ENCODE measurements at places on chromosomes 12 and 14.
A peak's percentile ranks its signal among the peaks of the same experiment; 100 is the strongest.

DNA sequence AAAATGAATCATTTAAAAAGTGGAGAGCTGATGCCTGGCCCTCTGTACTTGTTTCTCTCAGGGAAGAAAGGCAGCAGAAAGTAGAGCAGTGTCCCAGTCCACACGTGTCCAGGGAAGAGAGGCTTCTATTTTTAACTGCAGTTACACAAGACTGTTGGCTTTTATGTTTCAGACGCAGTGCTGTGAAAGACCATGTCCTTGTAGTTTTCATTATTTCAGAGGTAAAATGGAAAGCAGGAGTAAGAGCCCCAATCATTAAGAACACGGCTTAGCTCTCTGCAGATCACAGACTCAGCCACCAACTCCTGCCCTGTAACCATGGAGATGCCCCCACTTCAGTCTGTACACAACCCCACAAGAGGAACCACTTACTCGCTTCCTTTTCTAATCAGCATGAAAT, 336.3 kb downstream of the DAD1 start:
- no peak for DNase-seq

DNA sequence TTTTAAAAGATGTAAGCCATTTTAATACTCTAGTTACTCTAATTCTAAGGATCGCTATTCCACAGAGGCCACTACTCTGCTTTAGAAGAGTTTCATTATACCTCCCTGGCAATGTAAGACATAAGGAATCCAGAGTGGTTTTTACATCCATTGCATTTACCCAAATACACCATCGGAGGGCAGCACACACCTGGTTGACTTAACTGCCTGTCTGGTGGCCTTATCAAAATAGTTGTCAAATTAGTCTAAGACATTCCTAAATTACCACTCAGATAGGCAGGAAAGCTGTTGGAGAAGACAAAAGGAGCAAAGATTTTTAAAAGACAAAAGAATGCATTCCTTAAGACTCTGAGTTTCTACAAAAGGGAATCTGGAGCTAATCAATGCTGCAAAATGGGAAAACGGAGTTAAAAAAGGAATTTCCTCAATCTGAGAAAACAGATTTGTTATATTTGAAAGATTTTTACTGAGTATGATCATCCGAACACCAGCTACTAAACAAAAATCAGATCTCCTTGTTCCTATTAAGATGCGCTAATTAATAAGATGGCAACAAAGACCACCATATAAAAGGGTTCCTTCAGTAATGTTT, 33.8 kb upstream of the FGD4 start:
- DNase-seq = peak; percentile 2

- DNase-seq = no peak
Observed at GRCh38 chr12:51202718-51203117, 15.1 kb downstream of the POU6F1 start.

DNA sequence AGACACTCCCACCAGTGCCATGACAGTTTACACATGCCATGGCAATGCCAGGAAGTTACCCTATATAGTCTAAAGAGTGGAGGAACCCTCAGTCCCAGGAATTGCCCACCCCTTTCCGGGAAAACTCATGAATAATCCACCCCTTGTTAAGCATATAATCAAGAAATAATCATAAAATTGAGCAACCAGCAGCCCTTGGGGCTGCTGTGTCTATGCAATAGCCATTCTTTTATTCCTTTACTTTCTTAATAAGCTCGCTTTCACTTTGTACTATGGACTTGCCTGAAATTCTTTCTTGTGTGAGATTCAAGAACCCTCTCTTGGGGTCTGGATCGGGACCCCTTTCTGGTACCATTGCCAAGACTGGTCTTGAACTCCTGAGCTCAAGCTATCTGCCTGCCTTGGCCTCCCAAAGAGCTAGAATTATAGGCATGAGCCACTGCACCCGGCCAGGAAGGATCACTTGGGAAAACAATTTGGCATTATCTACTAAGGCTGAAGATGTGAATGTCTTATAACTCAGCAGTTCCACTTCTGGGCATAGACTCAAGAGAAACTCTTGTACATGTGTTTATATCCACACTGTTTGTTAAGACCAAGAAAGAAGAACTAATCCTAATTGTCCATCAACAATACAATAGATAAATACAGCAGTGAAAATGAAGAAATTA, 35.9 kb upstream of the CEP83 start:
- no peak for DNase-seq

- no peak for DNase-seq
Observed at GRCh38 chr12:107903341-107904061, 129.0 kb downstream of the ASCL4 start.

GRCh38 chr12:84912198-84913128, at the start of gene SLC6A15:
SLC6A15 (minus strand) TSS chr12:84912799; CDS start chr12:84892120, 20,679 bp downstream.
- no peak for DNase-seq

DNA sequence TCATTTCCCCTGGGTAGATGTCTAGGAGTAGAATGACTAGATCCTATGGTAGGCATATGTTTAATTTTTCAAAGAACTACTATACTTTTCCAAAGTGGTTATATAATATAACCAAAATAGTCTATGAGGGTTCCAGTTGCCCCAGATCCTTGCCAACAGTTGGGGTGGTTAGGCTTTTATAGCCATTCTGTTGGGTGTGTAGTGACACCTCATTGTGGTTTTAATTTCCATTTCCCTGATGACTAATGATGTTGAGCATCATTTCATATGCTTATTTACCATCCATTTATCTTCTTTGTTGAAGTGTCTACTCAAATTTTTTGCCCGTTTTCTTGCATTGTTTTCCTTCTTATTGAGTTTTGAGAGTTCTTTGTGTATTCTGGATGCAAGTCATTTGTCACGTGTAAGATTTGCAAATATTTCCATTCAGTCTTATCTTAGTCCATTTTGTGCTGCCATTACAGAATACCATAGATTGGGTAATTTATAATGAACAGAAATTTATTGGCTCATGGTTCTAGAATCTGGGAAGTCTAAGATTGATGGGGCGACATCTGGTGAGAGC, 4.7 kb downstream of the SYNE2 start:
- DNase-seq = peak; percentile 26

- DNase-seq = no peak
Observed at GRCh38 chr12:67042697-67043131, 226.4 kb upstream of the CAND1 start.

DNA sequence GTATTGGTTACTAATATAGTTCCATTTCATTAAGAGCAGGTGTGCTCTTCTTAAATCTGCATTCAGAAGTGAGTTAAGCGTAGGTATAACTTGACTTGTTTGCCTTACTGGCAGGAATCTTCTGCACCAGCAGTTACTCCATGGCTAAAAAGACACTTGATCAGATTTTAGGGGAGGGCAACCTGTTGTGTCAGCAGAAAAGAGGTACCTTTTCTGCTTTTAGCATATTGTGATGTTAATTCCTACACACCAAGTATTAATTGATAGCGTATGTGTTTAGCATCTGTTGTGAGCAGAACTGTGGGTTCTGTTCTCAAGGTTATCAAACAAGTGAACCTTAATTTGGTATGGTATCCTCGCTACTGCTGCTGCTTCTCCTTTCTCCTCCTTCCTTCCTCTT, 38.3 kb downstream of the TTLL5 start:
- no peak for DNase-seq

DNA sequence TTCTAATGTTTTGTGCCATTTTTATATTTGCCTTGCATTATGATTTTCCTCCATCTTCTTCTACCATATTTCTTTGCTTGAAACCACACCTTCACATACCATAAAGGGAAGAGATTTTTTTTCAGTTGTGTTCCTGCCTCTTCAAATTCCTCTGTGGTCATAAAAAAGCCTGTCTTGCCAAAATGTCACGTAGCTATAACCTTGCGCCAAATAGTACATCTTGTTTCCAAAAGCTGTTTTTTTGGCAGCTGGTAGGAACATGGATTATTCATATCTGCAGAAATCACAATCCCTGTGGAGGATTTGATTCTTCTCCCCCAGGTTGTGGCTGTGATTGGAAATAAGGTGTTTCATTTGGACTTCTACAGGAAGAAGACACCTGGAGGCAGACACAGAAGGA, 133.6 kb upstream of the SLC35F4 start:
- no peak for DNase-seq

DNA sequence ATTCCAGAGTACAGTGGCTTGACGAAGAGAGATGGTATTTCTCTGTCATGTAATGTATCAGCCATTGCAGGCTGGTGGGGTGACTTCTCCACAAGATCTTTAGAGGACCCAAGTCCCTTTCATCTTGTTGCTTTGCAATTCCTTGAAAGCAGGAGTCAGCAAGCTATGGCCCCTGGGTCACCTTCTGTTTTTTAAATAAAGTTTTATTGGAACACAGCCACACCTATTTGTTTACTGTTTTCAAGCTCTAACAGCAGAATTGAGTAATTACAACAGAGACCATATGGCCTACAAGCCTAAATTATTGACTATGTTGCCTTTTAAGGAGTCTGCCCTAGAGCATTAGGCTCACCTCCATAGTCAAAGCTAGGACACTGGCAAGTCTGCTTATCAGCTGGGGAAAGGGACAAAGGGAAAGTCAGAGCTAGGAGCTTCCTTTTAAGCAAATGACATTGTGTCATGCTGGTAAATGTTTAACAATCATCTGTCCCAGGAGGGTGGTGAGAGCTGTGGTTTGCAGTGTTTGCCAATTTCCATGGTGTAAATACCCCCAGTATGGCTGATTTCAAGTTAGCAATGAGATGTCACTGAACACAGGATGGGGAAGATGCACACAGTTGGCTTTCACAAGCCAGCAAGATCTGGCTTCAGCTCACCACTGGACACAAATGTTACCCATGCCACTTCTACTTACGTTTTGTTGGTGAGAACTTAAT, 87.7 kb upstream of the PWP1 start:
- DNase-seq = no peak

DNA sequence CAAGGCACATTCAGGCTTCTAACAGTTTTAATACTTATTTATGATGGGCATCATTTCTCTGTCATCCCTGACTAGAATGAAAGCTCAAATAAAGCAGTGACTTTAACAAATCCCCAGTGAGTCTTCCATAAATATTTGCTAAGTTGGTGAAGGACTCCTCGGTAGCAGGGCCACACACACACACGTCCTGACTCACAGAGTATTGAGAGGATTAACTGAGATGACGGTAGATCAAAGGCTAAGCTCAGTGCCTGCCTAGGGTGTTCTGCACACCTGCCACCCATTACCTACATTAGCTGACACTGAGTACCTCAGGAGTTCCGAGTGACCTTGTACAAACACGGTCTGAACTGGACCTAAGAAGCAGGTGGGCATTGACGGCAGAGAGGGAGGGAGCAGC, 197.3 kb upstream of the SFSWAP start:
- no peak for DNase-seq

DNA sequence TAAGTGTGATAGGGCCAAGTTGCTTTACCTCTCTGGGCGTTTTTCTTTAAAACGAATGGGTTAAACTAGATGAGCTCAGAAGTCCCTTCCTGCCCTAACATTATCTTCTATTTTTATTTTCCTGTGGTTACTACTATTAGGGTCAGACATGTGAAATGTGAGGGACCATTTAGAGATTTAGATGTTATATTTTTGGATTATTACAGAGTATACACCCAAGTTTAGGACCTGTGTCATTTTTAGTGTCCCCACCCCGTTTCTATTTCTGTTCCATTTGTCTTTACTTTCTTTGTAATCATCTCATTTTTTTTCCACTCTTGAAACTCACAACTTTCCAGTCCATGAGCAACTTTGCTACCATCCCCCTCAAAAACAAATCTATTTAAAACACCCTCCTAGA, 56.3 kb downstream of the SLC4A8 start:
- no peak for DNase-seq

DNA sequence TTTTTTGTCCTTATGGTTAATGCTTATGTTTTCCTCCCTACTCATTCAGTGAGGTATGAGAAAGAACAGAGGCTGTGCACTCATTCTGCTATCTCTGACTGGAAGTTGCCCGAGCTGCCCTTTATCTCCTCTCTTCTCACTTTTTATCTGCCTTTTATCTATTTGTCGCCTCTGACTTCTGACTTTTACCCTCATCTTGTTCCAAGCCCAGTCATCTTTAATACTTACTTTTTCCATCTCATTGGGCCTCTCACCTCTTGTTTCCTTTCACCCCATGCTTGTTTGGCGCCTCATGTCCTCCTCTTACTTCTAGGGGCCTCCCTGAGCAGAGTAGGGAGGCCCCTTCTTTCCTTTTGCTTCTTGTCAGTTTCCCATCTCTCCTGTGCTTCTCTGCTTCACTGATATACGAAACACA, 50.7 kb downstream of the DIP2B start:
- DNase-seq = no peak

GRCh38 chr12:117300174-117300573, 61.3 kb downstream of the NOS1 start:
- no peak for DNase-seq

GRCh38 chr12:613996-614395, 49.2 kb downstream of the NINJ2 start:
- no peak for DNase-seq

GRCh38 chr14:70697701-70698100, 56.0 kb downstream of the TTC9 start:
- DNase-seq = no peak

DNA sequence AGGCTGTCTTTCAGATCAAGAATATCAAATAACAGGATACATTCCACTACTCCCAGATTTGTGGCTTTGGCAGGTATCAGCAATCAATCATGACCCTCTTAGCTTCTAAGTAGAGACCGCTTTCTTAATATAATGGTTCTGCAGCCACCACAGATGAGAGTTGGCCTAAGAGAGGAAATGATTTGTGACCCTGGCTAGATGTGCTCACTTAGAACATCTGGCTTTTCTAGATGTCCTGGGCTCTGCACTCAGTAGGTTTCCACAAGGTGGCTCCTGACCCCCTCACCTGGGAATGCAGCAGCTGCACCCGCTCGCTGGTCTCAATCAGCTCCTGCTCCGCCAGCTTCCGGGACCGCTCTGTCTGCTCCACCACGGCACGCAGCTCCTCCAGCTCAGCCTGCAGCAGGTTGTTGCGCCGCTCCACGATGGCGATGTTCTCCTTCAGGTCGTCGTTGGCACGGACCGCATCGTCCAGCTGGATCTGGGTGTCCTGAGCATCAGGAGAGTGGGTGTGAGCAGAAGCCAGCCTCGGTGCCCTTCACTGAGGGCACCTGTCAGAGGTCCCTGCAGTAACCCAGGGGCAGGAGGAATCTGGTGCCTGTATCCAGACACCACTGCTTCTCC, 8.9 kb downstream of the CMTM5 start:
- DNase-seq = no peak

DNA sequence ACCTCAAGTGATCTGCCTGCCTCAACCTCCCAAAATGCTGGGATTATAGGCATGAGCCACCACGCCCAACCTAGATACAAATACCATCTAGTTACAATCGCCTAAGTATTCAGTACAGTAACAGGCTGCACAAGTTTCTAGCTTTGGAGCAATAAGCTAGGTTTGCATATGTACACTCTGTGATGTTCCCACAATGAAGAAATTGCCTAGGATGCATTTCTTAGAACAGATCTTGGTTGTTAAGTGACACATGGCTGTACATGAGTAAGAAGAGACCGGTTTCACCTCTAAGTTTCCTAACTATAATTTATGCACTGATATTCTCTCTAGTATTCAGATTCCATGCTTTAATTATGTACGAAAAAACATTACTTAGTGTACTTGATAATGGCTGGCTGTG, 5.4 kb upstream of the TUBA1C start:
- DNase-seq = no peak

All from stimulated activated CD4-positive, alpha-beta T cell treated with anti-CD3 and anti-CD28 coated beads, Interleukin-1b, Interleukin-23, amount 100 ng/mL, for 1 hour (primary cell).